ENCODE measurements at places on chromosomes 12 and 14.

- no peak for DNase-seq
These were observed 32.7 kb downstream of the KDM5A start for GRCh38 chr12:356276-356988.

GRCh38 chr14:78135450-78135891 lies 34.7 kb upstream of the NRXN3 start:
- no peak for DNase-seq

DNA sequence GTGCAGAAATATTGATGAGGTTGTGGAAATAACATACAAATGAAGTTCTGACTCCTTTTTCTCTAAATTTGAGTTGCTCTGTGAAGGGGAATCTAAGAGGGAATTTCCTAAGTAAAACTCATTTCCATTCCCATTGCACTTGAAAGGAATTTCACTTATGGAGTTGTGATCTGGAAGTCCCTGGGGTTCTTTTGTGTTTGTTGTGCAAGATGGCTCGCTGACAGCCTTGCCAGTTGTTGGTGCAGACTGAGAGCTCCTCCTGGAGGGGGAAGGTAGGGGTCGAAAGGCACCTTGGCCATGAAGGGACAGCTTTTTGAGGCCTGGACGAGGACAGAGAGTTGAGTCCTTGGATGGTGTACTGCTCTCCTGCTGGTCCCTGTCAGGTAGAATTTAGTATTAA lies 72.0 kb downstream of the C12orf56 start:
- DNase-seq, result no peak

- DNase-seq, result no peak
These were observed 46.5 kb upstream of the RTL1 start for GRCh38 chr14:100950024-100950423.

DNA sequence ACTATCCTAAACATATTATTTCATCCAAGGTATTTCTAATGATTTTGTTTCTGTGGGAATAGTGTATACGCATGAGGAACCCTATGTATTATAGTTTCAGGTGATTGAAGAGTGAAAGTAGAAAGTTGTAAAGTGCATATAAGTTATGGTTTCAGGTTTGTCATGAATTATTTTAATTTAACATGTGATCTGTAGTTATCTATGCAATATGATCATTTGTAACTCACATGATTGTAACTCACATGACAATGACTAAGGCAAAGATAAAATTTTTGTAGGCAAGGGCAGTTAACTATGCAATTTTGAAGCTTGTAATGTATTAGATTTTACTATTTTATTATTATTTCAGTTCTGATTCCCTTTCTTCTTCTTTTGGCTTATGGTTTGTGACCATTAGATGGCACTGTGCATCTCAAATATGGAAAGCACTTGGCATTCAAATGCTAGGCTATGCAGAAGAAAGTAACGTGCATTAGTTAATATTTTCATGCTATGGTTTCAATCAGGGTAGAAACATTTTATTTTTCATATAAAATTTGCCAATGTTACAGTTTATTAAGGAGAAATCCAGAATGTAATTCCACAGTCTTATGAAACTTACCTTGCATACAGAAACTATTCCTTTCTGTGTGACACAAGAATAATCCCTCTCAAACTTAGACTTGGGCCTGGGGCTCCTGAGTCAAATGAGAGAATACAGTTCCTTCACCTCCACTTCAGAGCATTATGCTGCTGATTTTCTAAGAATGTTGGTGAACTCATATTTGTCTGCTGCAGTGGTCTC lies 15.8 kb upstream of the TMEM30B start:
- DNase-seq, result no peak

DNA sequence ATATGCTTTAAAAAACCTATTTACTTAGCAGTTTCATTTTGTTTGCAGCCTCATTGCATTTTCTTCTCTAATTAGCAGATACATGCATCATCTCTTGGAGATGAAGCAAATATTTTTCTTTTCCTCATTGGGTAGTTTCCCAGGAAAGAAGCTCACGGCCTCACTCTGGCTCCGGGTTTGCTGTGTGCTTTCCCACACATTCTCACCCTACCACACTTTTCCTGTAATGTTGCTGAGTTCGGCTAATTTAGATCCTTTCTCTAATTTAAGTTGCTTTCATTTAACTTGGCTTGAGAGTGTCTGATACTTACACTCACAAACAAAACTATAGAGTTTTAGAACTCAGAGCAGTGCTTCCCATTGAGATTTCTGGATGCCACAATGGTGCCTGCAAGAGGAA lies 928.2 kb downstream of the NRXN3 start:
- no peak for DNase-seq

- DNase-seq, result no peak
These were observed 1.4 kb upstream of the SLC8A3 start for GRCh38 chr14:70190156-70190555.

GRCh38 chr12:3043406-3043805 lies 33.8 kb upstream of the TSPAN9 start:
- no peak for DNase-seq

DNA sequence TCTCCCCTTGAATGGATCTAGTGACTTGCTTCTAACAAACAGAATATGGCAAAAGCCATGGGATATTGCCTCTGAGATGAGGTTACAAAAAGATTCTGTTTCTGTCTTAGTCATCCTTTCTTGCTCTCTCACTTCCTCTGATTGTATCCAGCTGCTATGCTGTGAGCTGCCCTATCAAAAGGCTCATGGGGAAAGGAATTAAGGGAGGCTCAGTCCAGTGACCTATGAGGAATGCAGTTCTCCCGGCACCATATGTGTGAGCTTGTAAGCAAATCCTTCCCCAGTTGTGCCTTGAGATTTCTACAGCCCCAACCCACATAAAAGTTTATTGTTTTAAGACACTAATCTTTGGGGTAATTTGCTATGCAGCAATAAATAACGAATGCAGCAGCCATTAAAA lies 183.1 kb downstream of the KLHL28 start:
- DNase-seq, result no peak

GRCh38 chr12:128986957-128987356 lies 133.7 kb downstream of the GLT1D1 start:
- DNase-seq, result no peak

DNA sequence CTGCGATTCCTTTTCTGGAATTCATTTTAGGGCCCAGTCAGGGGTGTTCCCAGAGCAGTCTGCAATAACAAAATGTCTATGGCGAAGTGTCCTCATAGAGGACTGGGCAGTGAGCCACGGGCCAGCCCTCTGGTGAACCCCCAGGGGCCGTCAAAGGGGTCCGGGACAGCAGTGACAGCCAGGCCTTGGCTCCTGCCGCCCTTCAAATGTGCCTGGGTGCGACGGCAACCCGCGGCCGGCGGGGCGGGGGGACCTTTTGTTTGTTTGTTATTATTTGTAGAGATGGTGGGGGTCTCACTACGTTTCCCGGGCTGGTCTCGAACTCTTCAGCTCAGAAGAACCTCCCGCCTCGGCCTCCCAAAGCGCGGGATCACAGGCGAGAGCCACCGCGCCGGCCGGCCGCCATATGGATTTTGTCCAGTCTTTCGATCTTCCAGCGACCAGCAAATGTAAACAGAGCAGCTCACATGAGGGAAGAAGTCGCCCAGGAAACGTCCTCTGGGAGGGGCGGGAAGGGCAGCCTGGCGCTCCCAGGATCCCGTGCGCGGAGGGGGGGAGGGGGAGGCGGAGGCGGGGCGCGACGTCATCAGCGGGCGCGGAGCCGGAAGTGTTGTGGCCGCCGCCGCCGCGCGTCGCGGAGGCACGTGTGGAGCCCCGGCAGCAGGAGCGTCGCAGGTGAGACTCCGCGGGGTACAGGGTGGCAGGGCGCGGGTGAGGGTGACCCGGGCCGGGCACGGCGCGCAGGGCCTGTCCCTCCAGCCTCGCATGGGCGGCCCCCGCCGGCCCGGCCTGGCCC lies at the start of gene TRMT61A:
TRMT61A (plus strand) TSS at position 610 of the 796 bp plus-strand sequence. CDS start 783 bp downstream, outside the sequence.
- DNase-seq, result peak; percentile 54

- DNase-seq, result no peak
These were observed 97.3 kb upstream of the ALX1 start for GRCh38 chr12:85182699-85183098.

DNA sequence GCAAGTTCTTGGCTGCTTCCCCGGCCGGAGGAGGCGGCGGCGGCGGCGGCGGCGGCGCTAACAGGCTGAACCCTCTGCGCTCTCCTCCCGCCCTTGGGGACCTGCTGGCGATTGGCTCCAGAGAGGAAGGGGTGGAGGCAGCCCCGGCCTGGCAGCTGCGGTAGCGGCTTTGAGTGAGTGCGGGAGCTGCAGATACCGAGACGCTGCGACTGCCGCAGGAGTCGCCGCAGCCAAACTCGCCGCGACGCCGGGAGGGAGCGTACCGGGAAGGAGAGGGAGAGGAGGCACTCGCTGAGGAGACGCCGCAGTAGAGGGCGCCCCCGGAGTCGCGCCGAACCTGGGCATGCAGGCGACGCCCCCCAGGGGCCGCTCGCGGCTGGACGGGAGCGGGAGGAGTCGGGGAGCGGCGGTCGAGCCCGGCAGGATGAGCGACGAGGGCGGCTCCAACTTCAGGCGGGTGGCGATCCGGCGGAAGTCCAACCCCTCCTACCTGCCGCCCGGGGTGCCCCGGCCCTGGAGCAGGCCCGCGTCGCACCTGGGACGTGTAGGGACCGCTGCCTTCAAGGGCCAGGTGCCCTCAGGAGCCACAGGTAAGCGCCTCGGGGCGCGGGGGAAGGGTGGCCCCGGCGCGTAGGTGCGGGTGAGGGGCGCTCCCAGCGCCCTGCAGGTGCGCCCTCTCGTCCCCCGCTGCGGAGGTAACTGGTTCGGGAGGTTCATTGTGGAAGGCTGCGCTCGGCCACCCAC lies at the start of gene FGD4:
FGD4 (plus strand) TSS at position 189 of the 744 bp plus-strand sequence.
- peak; percentile 39 for DNase-seq

GRCh38 chr14:30768791-30769190 lies 105.6 kb upstream of the COCH start:
- DNase-seq, result no peak

GRCh38 chr14:66752109-66752508 lies 244.2 kb downstream of the GPHN start:
- no peak for DNase-seq

DNA sequence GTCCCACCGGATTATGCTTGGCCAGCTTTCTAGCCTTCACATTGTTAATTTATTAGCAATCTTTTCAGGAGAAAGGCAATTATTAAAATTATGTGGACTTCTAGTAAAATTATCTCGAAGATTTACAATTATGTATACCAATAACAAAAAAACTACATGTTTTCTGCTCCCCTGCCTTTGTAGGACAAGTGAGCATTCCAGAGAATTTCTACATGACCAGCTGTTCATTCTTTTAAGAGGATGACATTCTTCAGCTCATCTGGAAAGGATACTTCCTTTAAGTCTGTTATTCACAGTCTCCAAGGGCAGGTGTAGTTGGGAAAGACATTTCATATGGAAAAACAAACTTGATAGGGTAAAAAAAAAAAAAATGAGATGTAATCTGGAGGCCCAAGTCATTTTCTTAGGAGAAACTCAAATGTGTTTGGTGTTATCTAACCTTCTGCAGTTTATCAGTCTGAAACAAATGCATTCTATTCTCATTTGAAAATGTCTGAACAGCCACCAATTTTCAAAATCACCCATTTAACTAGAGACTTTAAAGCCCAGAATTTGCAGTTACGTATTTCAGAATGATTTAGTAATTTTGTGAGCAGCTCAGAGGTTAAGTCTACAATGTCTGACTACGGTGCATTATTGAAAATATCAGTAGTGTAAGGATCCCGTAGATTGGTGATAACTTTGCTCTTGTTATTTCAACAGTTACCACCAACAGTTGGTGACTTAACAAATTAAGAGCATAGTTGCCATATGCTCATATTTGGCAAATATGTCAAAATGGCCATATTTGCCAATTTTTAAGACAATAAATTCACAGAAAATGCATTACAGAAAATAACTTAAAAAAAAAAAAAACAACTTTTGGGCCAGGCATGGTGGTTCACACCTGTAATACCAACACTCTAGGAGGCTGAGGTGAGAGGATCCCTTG lies 1.8 kb upstream of the PHLDA1 start:
- DNase-seq, result no peak

GRCh38 chr12:82832096-82832495 lies 145.4 kb downstream of the TMTC2 start:
- DNase-seq, result no peak

- DNase-seq, result no peak
These were observed 125.9 kb downstream of the CALM1 start for GRCh38 chr14:90522571-90523191.

DNA sequence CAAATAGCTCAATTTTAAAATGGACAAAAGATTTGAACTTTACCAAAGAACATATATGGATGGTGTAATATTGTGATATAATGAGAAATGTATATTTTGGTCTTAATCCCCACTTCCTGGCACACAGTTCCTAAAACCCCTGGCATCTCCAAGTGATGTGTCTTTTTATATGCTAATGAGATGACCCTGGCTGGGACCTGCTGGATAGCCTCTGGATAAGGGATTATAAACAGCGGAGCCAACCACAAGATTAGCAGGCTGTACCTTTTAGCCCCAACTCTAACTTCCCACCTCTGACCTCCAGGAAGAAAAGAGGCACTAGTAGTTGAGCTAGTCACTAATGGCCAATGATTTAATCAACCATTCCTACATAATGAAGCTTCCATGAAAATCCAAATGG lies 130.0 kb downstream of the DPF3 start:
- no peak for DNase-seq

DNA sequence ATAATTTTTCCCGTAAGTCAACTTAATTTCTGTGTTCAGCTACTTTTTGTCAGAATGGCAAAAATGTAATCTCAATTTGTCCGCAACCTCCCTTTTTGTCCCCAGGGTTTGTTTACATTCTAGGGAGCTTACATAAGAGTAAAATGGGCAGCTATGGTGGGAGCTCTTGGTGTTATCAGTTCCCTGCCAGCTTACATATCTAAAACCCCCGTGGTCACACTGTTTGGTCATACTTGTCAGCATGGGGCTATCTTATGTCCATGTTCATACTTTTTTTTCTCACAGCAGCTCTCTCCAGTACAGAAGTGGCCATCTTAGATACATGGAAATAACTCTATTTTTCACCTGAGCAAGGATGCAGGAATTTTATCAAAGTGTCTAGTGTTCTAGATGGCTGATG lies 16.7 kb downstream of the SLCO1C1 start:
- DNase-seq, result no peak

DNA sequence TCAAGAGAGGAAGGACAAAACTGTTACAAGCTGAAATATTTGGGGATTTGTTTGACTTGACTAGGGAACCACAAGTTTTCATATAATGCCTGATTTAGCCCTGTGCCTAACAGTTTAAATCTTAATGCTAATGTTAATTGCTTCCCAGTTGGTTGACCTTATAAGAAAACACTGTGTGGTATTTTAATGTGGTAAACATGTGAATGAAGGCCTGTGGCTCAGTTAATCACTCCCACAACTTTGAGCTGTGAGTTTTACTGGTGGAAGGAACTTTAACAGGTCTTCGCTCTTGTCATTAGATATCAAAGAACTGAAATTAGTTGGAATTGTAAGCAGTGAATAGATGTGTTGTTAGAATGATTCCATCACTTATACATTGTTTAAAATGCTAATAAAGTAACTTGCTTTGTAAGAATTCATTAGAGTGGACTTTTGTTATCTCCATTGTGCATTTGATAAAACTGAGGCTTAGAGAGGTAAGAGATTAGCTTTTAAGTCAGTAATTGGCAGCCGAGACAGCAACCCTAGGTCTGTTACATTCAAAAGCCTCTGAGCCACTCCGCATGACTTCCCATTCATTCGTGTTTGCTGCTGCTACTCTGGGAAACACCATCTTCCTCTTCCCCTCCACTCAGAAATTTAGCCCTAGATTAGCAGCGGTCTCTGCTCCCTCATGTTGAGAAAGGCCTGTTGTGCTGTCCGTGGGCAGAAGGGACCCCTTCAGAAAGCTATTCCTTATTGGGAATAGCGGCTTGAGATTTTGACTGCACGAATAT lies 1.0 kb upstream of the TBK1 start:
- DNase-seq, result no peak

- DNase-seq, result no peak
These were observed 281.8 kb upstream of the SOX5 start for GRCh38 chr12:24231298-24231697.

GRCh38 chr12:7072035-7072434 lies 11.5 kb downstream of the C1S start:
- DNase-seq, result no peak
